Gastroesophageal sphincter (tissue), 4 donors: ENCODE measurements at places on chromosomes 6 and 20. TPM values are rescaled to one million over a fixed set of nuclear protein-coding genes. Genes with fewer than 3 reads are reported as not detected.

DNA sequence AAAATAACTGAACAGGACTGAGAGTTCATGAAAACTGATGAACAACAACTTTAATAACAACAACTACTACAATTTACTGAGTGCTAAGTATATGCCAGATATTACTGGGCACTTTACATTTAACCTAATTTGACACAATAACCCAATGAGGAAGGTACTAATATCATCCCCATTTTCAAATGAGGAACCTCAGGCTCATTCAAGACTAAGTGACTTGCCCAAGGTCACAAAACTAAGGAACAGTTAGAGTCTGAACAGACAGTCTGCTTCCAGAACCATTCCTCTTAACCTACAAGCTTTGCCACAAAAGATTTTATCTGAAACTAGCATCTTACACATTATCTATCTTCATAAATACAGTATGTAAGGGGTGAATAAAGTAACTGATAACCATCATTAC, 10.6 kb upstream of the NDRG3 start:
- no peak for ATAC-seq

GRCh38 chr20:59273739-59274357, 26.6 kb upstream of the EDN3 start:
- ATAC-seq: no peak

DNA sequence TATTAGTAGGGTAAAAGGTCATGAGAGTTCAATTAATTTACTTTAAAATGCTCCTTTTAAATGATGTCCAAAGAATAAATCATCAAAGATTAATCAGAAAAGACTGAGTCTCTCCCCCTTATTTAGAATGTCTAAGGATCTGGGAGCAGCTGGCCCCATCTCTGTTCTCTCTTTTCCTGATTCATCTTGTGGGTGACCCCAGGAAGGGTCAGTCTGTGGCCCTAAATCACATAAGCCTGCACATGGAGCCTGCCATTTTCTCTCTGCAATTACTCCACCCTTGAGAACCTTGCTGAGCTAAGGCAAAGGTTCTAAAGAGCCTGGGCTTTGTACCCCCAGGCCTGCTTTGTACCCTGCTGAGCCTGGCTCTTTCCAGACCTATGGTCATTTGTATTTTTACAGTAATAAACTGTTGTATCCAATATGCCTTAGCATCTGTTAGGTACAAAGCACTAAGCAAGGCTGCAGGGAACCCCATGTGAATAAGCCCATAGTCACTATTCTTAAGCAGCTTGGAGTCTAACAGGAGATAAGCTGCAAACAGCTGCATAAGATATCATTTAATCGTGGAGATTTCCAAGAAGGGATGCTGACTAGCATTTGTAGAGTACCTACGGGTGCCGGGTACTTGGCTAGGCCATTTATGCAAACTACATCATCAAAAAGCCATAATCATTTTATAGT, 431.0 kb upstream of the MARCKS start:
- ATAC-seq: no peak

DNA sequence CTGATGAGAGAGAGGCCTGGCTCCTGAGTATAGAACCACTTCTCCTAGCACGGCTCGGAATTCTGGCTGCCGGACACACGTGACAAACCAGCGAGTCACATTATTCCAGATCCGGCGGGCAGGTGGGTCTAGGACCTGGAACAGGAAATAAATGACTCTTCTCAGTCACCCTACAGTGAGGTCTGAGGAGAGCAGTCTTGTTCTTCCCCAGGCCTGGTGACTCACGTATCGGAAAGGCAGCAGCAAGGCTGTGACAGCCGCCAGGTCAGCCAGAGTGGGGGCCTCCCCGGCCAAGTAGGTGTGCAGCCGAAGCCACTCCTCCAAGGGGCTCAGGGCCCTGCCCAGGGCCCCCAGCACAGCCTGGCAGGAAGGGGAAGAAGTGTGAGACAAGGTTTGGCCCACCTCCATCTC, 2.8 kb downstream of the VARS1 start:
- ATAC-seq: no peak

DNA sequence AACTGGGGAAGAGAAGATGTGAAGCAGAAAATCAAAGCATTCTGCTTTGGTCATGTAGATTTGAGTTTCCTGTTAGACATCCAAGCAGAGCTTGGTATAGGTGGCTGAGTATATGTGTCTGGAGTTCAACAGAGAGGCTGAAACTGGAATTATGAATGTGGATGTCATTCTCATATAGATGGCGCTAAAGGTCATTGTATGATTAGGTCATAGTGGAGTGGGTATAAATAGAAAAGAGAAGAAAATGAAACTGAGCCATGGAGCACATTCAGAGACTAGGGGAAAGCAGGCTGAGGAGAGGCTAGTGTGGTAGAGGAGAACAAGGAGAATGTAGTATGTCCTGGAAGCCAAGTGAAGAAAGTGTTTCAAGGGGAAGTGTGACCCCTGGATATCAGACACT, 295.6 kb upstream of the PLN start:
- ATAC-seq: no peak

DNA sequence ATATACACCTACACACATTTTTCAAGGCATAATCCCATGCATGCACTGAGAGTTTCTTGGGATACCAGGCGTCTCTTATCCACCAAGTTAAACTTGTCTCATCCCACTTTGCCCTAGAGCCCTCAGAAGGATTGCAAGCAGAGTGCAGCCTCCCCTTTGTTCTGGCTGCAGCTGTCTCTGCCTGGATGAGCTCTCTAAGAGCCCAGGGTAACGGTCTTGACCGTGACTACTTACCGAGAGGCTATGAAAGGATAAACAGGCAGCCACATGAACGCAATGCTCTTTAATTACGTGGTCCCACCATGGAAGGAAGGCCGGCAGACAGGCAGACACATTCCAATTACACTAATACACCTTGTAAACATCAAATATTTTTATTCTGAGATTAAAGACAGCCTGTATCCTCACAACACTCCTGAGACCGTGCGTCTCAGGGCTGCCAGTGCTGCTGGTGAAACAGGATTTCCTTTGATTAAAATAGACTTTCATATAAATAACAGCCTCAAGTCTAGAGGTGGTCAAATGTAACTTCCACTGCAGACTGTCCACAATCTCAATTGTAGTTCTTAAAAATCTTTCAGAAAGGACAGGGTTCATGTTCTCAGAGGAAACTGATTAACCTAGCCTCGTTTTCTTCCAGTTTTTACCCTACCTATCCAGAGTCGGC, 210.0 kb upstream of the PRDM1 start:
- no peak for ATAC-seq

DEFB132 gene
- not detected for total RNA-seq

CLVS2 gene
- not detected for total RNA-seq

DNA sequence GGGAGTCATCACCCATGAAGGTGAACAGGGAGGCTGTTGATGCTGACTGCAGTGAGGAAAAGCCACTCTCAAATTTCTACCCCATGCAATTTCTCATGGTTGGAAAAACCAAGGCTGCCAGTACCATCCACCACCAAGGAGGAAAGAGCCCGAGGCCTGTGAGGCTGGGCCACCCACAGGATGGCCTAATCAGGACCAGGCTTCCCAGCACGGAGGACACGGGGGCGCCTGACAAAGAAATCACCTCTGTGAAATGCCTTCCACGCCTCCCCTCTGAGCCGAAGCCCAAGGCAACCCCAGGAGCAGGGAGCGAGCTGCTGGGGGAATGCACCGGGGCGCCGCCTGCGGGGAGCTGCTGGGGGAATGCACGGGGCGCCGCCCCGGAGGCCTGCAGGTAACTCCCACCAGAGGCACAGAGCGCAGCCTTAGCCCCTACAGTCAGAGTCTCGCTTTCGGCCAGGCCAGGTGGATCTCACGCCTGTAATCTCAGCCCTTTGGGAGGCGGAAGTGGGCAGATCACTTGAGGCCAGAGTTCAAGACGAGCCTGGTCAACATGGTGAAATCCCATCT, 26.9 kb downstream of the FOXF2 start:
- ATAC-seq: no peak

RPN2 gene
- 114 TPM for total RNA-seq

DEFB112 gene
- not detected for total RNA-seq

GRCh38 chr6:102493485-102493884, 1100.0 kb downstream of the GRIK2 start:
- ATAC-seq: no peak

GRCh38 chr20:32522776-32523612, 62.1 kb downstream of the NOL4L start:
- no peak for ATAC-seq

DNA sequence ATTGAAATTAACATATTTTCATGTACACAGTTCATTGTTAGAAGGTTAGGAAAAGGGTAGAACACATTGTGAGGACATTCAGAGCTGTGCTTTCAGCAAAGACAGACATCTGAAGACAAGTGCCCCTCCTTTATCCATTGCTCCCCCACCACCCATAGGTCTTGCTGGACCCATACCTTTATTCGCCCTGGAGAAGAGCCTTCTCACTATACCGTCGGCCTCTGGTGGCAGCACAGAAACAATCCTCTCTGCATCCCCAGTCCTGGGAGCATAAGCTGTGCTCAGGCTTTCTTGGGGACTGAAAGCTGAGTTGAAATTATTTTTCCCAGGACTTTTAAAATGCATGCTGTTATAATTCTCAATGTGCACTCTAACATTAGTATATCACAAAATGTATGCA, 372.3 kb downstream of the EPHA7 start:
- no peak for ATAC-seq

MUC22 gene
- total RNA-seq: not detected

DNA sequence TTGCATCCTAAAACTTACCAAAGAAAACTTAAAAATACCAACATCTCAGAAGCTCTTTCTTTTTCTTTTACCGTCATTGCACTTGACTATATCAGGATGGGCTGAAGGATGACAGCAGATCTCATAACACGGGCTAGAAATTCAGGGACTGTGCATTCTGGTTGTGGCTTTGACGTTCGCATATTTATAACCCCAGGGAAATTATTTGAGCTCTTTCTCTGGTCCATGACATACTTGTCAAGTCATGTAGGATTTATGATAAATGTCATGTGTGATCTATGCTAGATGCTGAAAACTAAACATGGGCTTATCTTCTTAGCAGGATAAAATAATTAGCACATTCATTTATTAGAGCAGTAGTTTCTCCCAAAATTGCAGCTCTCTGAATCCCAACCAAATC, 74.4 kb upstream of the SAMD5 start:
- no peak for ATAC-seq

MAFB gene
- 66.9 TPM for total RNA-seq

SRMS gene
- not detected for total RNA-seq

HLA-DRA gene
- total RNA-seq: 285 TPM

GRCh38 chr6:105507811-105508210, 104.9 kb upstream of the PREP start:
- no peak for ATAC-seq
